ENCODE measurements at places on chromosomes 12 and 14. TPM values are rescaled to one million over a fixed set of nuclear protein-coding genes. Genes with fewer than 3 reads are reported as not detected.

DNA sequence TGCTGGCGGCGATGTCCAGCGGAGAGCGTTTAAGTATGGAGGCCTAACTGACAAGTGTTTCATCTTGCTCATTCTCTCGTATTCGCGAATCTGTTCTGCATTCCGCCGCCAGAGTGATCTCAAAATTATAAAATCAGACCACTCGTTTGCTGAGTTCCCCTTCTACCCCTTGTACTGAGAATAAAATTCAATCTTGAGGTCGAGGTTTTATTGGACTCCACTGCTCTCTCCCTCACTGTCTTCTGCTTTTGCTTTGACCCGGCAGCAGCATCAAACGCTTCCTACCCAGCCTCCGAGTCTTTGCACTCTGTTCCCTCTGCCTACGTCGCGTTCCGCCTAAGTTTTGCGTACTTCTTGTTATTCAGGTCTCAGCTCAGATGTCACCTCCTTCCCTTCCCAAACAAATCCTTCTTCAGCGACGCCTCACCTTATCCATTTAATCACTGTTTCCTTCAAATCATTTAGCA is 462 bp downstream of the KNTC1 start:
- peak overlapping the region; percentile 98 for H3K27ac ChIP-seq
- no peaks in the 10 kb centered on the region for H3K27me3 ChIP-seq
- H3K36me3 ChIP-seq, result peaks cover 9% of the 10 kb centered on the region
- peak overlapping the region; percentile 70 for H3K4me3 ChIP-seq

GRCh38 chr14:92397150-92397952 is 74.4 kb downstream of the SLC24A4 start:
- H3K4me1 ChIP-seq, result no peaks in the 10 kb centered on the region
- no peak overlapping the region for H3K27ac ChIP-seq
- no peak overlapping the region for H3K4me3 ChIP-seq
- no peaks in the 10 kb centered on the region for H3K27me3 ChIP-seq
- H3K36me3 ChIP-seq, result no peaks in the 10 kb centered on the region

- DNase-seq, result no peak
- H3K4me3 ChIP-seq, result no peak overlapping the region
- H3K4me1 ChIP-seq, result no peaks in the 10 kb centered on the region
- no peaks in the 10 kb centered on the region for H3K27me3 ChIP-seq
Measured at GRCh38 chr14:76546426-76547221, 170.7 kb downstream of the ESRRB start.

- no peaks in the 10 kb centered on the region for H3K27me3 ChIP-seq
- DNase-seq, result no peak
- H3K4me1 ChIP-seq, result no peaks in the 10 kb centered on the region
- H3K36me3 ChIP-seq, result no peaks in the 10 kb centered on the region
Measured at GRCh38 chr12:104142543-104142942, 4.5 kb upstream of the NFYB start.

Gene CFL2
- total RNA-seq, result 261 TPM

GRCh38 chr12:25959071-25959961 is 834 bp downstream of the RASSF8 start:
- no peaks in the 10 kb centered on the region for H3K4me1 ChIP-seq
- no peaks in the 10 kb centered on the region for H3K36me3 ChIP-seq
- peak overlapping the region; percentile 85 for H3K4me3 ChIP-seq
- peak overlapping the region; percentile 99 for H3K27ac ChIP-seq
- H3K27me3 ChIP-seq, result no peaks in the 10 kb centered on the region

DNA sequence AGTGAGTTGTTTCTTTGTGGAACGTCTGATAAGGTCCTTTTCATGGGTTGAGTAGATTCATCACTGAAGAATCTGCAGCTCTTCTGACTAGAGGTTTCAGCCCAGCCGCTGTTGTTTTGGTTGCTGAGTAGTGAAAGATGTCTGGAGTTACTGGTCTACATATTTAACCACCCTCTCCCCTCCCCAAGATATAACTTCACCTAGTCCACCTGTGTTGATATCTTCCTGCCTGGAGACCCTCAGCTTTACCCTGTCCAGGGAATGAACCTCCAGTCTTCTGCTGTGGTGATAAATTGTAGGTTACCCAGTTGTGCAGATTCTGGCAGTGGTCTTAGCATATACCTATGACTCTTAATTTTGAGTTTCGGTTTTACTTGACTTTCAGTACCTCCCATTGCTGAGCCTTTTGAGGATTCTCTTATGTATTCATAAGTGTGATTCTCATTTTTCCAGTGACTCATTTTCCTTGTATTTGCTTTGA is 62.9 kb downstream of the CCDC91 start:
- H3K27ac ChIP-seq, result no peak overlapping the region
- H3K36me3 ChIP-seq, result no peaks in the 10 kb centered on the region
- no peak overlapping the region for H3K4me3 ChIP-seq
- no peaks in the 10 kb centered on the region for H3K27me3 ChIP-seq
- no peak for DNase-seq

Gene COX8C
- total RNA-seq, result not detected

Gene EGLN3
- 122 TPM for total RNA-seq

Gene GPR137C
- 0.85 TPM for total RNA-seq

DNA sequence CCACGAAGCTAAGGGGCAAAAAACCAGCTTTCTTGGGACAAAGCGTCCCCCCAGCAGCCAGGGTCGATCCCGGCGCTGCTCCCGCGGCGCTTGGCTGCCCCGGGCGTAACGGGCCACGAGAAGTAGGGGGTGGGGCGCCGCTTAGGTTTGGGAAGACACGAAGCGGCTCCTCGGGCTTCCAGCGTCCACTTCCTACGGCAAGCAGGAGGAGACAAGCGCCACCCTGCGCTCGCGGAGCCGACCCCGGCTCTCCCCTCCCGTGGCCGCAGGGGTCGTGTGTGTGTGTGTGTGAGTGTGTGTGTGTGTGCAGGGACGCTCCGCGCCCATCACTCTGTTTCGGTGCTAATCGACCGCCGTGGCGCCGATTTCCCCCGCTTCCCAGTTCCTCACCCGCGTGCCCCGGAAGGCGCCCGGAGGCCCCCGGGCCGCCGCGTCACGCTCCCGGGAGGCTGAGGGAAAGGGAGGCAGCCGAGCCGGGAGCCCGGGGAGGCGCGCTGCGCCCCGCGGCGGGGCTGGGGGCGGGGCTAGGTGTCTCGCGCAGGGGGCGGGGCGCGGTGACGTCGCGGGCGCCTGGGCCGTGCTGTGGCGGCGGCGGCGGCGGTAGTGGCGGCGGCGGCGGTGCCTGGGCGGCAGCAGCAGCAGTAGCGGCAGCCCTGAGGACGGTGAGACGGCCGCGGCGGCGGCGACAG is at the start of gene ERC1:
Gene ERC1 (plus strand): TSS at position 563 of the 689 bp plus-strand sequence. CDS start 36,681 bp downstream, outside the sequence.
- H3K4me1 ChIP-seq, result peaks cover 39% of the 10 kb centered on the region
- H3K36me3 ChIP-seq, result no peaks in the 10 kb centered on the region
- no peaks in the 10 kb centered on the region for H3K27me3 ChIP-seq
- H3K4me3 ChIP-seq, result peak within 1 kb of the TSS; percentile 97

- no peaks in the 10 kb centered on the region for H3K36me3 ChIP-seq
- H3K27ac ChIP-seq, result no peak overlapping the region
- no peaks in the 10 kb centered on the region for H3K4me1 ChIP-seq
- H3K4me3 ChIP-seq, result no peak overlapping the region
- H3K27me3 ChIP-seq, result no peaks in the 10 kb centered on the region
- DNase-seq, result no peak
Measured at GRCh38 chr12:101581190-101581589, 13.6 kb upstream of the MYBPC1 start.

DNA sequence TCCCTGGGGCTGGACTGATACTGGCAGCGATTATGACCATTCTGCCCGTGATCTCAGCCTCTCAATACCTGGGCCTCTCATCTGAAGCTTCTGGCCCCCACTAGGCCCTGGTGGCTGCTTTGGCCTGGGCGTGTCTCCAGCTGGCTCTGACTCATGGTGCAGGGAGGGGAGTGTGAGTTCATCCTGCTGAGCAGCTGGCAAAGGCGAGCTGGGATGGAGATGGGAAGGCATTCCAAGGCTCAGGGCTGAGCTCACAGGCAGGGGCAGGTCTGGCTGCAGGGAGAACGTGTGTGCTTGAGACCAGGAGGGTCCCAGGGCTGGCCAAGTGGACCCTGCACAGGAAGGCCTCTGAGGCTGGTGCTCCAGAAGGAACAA is 221.8 kb downstream of the TMEM121 start:
- H3K27ac ChIP-seq, result no peak overlapping the region
- no peaks in the 10 kb centered on the region for H3K36me3 ChIP-seq
- DNase-seq, result no peak
- H3K27me3 ChIP-seq, result no peaks in the 10 kb centered on the region
- no peak overlapping the region for H3K4me3 ChIP-seq

Gene P2RX2
- not detected for total RNA-seq

DNA sequence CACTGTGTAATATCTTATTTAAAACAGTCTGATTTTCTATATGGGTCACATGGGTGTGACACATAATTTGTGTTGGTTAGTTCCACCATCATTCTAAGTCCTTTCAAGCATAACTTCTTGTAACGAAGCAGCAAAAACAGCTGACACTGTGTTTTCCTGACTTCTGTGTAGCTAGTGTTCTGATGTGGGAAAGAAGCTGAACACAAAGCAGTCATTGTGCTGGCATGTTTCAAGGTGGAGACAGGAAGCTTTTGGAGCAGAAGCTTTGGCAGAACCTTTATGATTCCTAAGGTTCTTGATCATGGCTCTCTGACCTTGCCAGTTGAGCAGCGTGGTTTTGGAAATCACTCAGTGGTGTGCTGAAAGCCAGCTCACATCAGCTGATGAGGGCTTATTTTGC is 351.7 kb upstream of the MDGA2 start:
- H3K4me1 ChIP-seq, result no peaks in the 10 kb centered on the region
- H3K4me3 ChIP-seq, result no peak overlapping the region
- no peaks in the 10 kb centered on the region for H3K27me3 ChIP-seq

- no peak overlapping the region for H3K4me3 ChIP-seq
- H3K36me3 ChIP-seq, result peaks cover 24% of the 10 kb centered on the region
- H3K4me1 ChIP-seq, result no peaks in the 10 kb centered on the region
- no peaks in the 10 kb centered on the region for H3K27me3 ChIP-seq
Measured at GRCh38 chr14:74508292-74508731, 14.7 kb downstream of the ISCA2 start.

- no peaks in the 10 kb centered on the region for H3K36me3 ChIP-seq
- no peak for DNase-seq
- H3K4me3 ChIP-seq, result no peak overlapping the region
- H3K4me1 ChIP-seq, result no peaks in the 10 kb centered on the region
- no peaks in the 10 kb centered on the region for H3K27me3 ChIP-seq
- H3K27ac ChIP-seq, result no peak overlapping the region
Measured at GRCh38 chr12:96361074-96361473, 39.2 kb downstream of the CDK17 start.

- H3K4me1 ChIP-seq, result no peaks in the 10 kb centered on the region
- no peaks in the 10 kb centered on the region for H3K27me3 ChIP-seq
- H3K27ac ChIP-seq, result no peak overlapping the region
- H3K36me3 ChIP-seq, result no peaks in the 10 kb centered on the region
Measured at GRCh38 chr14:89688507-89689211, 265.9 kb downstream of the EFCAB11 start.

GRCh38 chr12:80861641-80862378 is 75.9 kb downstream of the LIN7A start:
- no peak overlapping the region for H3K4me3 ChIP-seq
- no peaks in the 10 kb centered on the region for H3K27me3 ChIP-seq
- H3K4me1 ChIP-seq, result peaks cover 9% of the 10 kb centered on the region
- DNase-seq, result no peak
- no peaks in the 10 kb centered on the region for H3K36me3 ChIP-seq

- H3K36me3 ChIP-seq, result peaks cover 43% of the 10 kb centered on the region
- no peaks in the 10 kb centered on the region for H3K4me1 ChIP-seq
- H3K4me3 ChIP-seq, result peak overlapping the region; percentile 93
- peak overlapping the region; percentile 98 for H3K27ac ChIP-seq
Measured at GRCh38 chr12:133081159-133081780, 547 bp downstream of the ZNF140 start.
